Upper lobe of right lung (tissue), 1 donor: ENCODE measurements at places on chromosomes 5 and 9.

DNA sequence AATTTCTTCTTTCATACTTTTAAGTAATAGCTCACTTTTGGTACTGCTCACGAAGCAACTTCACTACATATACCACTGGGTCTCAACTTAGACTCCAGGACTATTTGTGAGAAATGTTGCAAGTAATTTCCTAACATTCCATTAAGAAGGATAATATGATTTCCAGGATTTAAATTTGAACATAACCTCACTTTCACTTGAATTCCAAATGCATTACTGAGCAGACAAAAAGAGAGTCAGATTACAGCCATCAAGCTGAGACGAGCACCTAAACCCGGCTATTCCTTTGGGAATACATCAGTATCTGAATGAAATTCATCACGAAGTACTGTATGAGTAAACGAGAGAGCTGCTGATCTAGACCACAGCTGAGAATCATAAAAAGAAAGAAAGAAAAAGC lies 47.3 kb downstream of the LIFR start:
- peaks cover 56% of the 10 kb centered on the region for H3K36me3 ChIP-seq
- H3K27ac ChIP-seq, result no peak overlapping the region
- DNase-seq, result no peak
- H3K4me3 ChIP-seq, result no peak overlapping the region
- no peaks in the 10 kb centered on the region for H3K27me3 ChIP-seq

GRCh38 chr9:122900791-122901190 lies 4.4 kb downstream of the RC3H2 start:
- no peak overlapping the region for H3K27ac ChIP-seq
- no peak for DNase-seq
- H3K36me3 ChIP-seq, result peaks cover 15% of the 10 kb centered on the region
- H3K4me3 ChIP-seq, result peak overlapping the region; percentile 9
- no peaks in the 10 kb centered on the region for H3K27me3 ChIP-seq
- H3K4me1 ChIP-seq, result peaks cover 39% of the 10 kb centered on the region

DNA sequence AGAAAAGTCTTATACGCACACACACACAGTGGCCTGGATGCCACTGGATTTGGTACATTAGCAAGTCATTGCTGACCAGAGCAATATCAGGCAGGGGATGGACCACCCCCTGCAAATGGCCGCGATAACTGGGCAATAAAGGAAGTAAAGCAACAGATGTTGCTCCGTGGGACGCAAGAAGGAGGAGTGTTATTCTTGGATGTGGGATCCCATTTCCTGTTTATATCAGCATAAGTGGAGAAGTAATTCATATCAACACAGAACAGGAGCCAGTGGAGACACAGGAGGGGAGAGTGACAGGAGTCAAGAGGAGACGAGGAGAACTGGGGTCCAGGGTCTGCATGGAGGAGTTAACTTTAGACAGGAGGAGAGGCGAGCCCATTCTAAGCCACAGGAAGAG lies 18.4 kb downstream of the RUFY1 start:
- H3K4me1 ChIP-seq, result peaks cover 5% of the 10 kb centered on the region
- DNase-seq, result no peak
- no peak overlapping the region for H3K27ac ChIP-seq
- peaks cover 100% of the 10 kb centered on the region for H3K36me3 ChIP-seq
- H3K4me3 ChIP-seq, result no peak overlapping the region

DNA sequence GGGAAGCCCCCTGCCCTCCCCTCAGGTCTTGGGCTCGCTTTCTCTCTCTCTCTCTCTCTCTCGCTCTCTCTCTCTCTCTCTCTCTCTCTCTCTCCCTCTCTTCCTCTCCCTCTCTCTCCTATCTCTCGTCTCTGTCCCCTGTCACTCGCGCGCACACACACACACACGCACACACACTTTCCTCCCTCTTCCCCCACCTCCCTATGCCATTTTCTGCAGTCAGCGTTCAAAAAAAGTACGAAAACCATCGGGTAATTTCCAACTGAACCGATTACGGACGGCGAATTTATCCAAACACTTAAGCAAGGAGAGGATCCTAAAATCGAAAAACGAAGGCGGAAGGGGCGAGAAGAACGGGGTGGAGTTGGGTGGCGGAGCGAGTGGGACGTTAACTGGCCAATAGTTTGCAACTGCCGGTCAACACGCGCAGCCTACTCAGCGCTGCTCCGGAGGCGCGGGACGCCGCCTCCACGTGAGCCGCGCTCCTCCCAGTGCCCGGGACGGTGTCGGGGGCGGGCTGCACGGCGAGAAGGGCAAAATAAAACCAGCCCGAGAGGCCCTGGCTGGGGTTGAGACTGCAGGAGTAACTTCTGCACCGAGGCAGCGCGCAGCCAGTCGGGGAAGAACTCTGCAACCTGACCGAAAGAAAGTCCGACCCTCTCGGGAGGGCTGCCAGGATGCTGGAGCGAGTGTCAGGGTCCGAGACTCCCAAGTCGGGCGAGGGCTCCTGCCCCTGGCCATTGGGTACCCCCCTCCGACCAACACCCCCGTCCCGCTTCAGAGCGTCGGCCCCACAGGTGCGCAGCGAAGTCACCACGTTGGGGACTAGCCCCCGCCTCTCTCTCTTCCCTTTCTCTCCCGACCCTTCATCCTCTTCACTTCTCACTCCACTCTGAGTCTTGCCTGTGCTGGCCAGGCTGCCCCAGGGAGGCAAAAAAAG lies 24.9 kb upstream of the ELAVL2 start:
- H3K27ac ChIP-seq, result no peak overlapping the region
- no peaks in the 10 kb centered on the region for H3K4me1 ChIP-seq
- H3K36me3 ChIP-seq, result no peaks in the 10 kb centered on the region
- H3K4me3 ChIP-seq, result peak overlapping the region; percentile 39

- H3K4me3 ChIP-seq, result no peak overlapping the region
- no peaks in the 10 kb centered on the region for H3K36me3 ChIP-seq
- no peak for DNase-seq
- H3K4me1 ChIP-seq, result no peaks in the 10 kb centered on the region
- no peak overlapping the region for H3K27ac ChIP-seq
Measured at GRCh38 chr5:107331882-107332281, 338.9 kb downstream of the EFNA5 start.

DNA sequence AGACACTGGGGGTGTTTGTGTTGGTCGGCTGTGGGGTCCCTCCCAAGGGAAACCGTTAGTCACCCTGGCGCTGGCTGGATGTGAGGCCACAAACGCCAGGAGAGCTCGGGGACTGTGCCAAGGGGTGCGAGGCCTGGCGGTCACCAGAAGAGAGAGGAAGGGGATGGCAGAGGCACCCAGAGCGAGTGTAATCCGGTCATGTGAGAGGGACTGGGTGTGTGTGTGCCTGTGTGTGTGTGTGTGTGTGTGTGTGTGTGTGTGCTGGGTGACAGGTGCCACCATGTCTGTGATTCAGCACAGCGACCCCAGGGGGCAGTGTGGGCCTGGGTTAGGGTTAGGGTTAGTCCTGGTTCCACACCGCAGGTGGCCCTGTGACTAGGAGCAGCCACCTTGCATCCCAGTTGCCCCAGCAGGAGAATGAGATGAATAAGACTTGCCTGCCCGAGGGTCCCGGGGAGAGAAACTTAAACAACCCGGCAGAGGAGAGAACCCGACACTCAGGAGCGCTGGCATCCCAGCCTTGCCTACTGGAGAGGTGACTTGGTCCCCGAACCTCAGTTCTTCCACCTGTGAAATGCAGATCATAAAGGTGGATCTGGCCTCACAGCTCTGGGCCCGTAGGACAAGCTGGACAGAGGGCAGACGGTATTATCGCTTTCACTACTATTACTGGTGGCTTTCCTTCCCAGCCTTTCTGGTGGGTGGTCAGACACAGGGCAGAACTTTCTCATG lies 1.4 kb upstream of the ADAMTSL2 start:
- H3K27me3 ChIP-seq, result peaks cover 22% of the 10 kb centered on the region
- H3K27ac ChIP-seq, result peak overlapping the region; percentile 63
- no peaks in the 10 kb centered on the region for H3K36me3 ChIP-seq
- DNase-seq, result peak; percentile 84
- peaks cover 29% of the 10 kb centered on the region for H3K4me1 ChIP-seq

DNA sequence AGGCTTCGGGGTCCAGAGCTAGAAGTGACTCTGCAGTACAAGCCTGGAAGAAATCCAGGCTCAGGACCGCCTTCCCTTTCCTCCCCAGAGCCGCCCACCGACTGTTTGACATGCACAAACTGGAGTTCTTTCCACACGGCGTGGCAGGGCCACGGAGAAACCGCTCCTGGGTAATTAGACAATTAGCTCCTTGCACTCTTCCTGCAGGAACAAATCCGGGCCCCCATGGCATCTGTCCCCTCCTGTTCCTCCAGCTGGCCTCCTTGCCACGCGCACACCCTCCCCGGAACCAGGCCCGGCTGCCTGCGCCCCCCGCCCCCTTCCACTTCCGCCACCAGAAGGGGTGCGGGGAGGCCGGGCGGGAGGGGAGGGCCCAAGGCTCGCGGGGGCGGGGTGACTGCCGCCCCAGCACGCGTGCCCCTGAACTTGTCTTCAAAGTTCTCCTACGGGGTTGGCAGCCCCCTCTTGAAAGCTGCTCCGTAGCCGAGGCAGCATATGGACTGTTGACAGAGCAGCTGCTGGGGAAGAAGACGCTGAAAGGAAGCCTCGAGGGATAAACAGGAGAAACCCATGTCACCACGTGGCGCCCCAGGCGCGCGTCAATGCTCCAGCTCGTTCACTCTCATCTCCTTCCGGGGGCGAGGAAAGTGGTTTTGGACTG lies 74.3 kb downstream of the SEC61B start:
- DNase-seq, result peak; percentile 66
- H3K4me3 ChIP-seq, result peak overlapping the region; percentile 38
- H3K4me1 ChIP-seq, result no peaks in the 10 kb centered on the region
- H3K27ac ChIP-seq, result no peak overlapping the region
- no peaks in the 10 kb centered on the region for H3K36me3 ChIP-seq

GRCh38 chr5:75571547-75571946 lies 39.7 kb upstream of the ANKDD1B start:
- no peaks in the 10 kb centered on the region for H3K27me3 ChIP-seq
- no peak for DNase-seq
- H3K4me1 ChIP-seq, result peaks cover 37% of the 10 kb centered on the region
- H3K4me3 ChIP-seq, result no peak overlapping the region
- H3K36me3 ChIP-seq, result peaks cover 5% of the 10 kb centered on the region
- no peak overlapping the region for H3K27ac ChIP-seq

- DNase-seq, result no peak
- no peak overlapping the region for H3K4me3 ChIP-seq
- no peaks in the 10 kb centered on the region for H3K36me3 ChIP-seq
- H3K27me3 ChIP-seq, result no peaks in the 10 kb centered on the region
Measured at GRCh38 chr9:13070612-13071595, 208.6 kb downstream of the MPDZ start.

DNA sequence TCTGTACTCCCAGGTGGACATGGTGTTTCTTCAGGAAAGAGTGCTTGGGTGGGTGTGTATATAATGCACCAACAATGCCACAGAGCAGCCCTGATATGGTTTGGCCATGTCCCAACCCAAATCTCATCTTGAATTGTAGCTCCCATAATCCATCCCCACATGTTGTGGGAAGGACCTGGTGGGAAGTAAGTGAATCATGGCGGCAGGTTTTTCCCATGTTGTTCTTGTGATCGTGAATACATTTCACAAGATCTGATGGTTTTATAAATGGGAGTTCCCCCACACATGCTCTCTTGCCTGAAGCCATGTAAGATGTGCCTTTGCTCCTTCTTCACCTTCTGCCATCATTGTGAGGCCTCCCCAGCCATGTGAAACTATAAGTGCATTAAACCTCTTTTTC lies 158.5 kb downstream of the NR3C1 start:
- H3K27ac ChIP-seq, result peak overlapping the region; percentile 37
- no peak overlapping the region for H3K4me3 ChIP-seq
- no peaks in the 10 kb centered on the region for H3K4me1 ChIP-seq
- no peaks in the 10 kb centered on the region for H3K36me3 ChIP-seq
- DNase-seq, result no peak

DNA sequence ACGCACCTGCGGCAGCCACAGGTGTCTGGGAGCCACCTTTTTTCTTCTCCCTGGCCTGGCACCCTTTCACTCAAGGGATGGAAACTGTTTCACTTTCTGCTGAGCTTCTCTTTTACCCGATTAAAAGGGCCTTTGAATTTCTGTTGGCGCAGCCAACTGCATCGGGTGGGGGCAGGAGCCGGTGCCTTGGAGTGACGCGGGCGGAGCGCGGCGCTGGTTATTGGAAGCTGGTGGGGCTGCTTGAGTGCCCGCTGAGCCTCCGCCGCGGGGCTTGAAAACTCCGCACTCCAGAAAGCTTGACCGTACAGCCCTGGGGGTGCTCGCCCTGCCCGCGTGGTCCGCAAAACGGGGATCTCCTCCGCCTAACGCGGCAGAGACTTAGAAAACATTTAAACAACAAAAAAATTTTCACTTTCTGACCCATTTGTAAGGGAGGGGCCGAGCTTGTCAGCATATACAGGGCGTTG lies 52.0 kb upstream of the TJP2 start:
- H3K4me1 ChIP-seq, result no peaks in the 10 kb centered on the region
- no peaks in the 10 kb centered on the region for H3K27me3 ChIP-seq
- peak overlapping the region; percentile 83 for H3K4me3 ChIP-seq
- peak; percentile 89 for DNase-seq

DNA sequence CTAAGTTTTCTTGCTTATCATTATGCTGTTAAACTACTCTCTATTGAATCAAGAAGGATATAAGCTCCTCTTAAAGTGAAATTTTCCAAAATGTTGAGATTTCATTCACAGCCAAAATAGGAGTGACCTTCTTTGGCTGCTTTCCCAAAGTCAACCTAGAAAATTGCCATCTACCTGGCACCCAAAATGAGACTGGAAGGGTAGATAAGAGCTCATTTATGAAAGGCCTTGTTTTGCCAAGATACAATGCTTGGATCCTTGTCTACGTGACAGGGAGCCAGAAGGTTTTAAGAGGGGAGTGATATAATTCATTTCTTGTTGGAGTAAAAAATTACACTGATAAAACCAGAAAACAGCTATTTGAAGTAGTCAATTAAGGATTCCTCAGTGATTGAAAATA lies 287.1 kb downstream of the IZUMO3 start:
- no peaks in the 10 kb centered on the region for H3K36me3 ChIP-seq
- no peaks in the 10 kb centered on the region for H3K27me3 ChIP-seq
- DNase-seq, result no peak
- H3K4me3 ChIP-seq, result no peak overlapping the region
- no peak overlapping the region for H3K27ac ChIP-seq

GRCh38 chr5:175471628-175472027 lies 6.7 kb upstream of the SFXN1 start:
- H3K4me1 ChIP-seq, result no peaks in the 10 kb centered on the region
- no peak for DNase-seq
- peaks cover 6% of the 10 kb centered on the region for H3K27me3 ChIP-seq
- H3K27ac ChIP-seq, result no peak overlapping the region
- H3K4me3 ChIP-seq, result no peak overlapping the region

- no peaks in the 10 kb centered on the region for H3K4me1 ChIP-seq
- H3K27ac ChIP-seq, result no peak overlapping the region
- no peaks in the 10 kb centered on the region for H3K27me3 ChIP-seq
- no peaks in the 10 kb centered on the region for H3K36me3 ChIP-seq
- no peak overlapping the region for H3K4me3 ChIP-seq
- no peak for DNase-seq
Measured at GRCh38 chr5:108983461-108984092, 235.9 kb downstream of the FER start.

DNA sequence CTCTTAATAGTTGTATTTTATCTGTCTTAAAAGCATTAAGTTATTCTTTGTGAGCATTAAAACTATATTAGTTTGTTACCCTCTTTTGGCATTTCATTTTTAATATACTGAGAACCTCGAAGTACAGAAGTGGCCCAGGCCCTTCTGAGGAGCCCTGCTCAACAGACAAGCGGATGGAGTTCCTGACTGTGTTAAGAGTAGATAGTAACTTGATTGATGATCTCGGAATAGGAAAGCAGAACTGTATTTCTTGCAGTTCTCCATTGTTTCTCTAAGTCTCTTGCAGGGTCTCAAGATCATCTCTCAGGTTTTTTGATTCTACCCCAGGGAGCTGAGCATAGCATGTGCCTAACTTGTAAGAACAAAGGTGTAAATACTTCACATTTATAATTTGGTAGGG lies 139.6 kb downstream of the SMARCA2 start:
- no peak overlapping the region for H3K27ac ChIP-seq
- no peak for DNase-seq
